ENCODE measurements at places on chromosomes 6 and 20.

GRCh38 chr20:41379551-41379950, 12.9 kb upstream of the EMILIN3 start:
- no peak for DNase-seq

DNA sequence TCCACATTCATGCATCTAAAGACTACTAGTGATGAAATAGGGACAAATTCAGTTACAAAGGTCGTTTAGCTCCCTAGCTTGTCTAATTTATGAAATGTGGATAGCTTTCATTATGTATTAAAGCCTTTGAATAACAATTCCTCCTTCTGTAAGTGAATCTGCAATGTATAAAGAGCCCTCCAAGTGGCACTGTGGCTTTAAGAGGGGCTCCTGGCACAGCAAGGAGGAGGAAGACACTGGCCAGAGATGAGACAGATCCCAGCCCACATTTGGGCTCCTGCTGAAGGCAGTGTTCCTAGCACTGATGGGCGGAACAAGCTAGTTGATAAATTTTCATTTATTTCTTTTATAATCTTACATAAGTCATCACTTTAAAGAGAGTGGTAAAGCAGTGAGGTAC, 17.6 kb upstream of the FUCA2 start:
- no peak for DNase-seq

DNA sequence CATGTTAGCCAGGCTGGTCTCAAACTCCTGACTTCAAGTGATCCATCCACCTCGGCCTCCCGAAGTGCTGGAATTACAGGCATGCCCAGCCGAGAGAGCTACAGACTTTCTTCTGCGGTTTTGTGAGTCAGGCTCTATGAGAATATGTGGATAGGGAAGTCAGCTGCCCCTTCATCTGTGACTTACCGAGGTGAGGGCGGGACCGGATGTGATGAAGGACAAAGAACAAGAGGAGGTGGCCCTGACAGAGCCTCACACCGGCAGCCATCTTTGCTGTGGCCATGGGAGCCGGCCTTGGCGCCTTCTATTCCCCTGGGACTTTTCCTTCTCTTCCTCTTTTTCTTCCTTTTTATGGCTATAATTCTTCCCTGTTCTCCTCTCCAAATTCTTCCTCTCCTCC, 67.0 kb downstream of the IYD start:
- no peak for DNase-seq

DNA sequence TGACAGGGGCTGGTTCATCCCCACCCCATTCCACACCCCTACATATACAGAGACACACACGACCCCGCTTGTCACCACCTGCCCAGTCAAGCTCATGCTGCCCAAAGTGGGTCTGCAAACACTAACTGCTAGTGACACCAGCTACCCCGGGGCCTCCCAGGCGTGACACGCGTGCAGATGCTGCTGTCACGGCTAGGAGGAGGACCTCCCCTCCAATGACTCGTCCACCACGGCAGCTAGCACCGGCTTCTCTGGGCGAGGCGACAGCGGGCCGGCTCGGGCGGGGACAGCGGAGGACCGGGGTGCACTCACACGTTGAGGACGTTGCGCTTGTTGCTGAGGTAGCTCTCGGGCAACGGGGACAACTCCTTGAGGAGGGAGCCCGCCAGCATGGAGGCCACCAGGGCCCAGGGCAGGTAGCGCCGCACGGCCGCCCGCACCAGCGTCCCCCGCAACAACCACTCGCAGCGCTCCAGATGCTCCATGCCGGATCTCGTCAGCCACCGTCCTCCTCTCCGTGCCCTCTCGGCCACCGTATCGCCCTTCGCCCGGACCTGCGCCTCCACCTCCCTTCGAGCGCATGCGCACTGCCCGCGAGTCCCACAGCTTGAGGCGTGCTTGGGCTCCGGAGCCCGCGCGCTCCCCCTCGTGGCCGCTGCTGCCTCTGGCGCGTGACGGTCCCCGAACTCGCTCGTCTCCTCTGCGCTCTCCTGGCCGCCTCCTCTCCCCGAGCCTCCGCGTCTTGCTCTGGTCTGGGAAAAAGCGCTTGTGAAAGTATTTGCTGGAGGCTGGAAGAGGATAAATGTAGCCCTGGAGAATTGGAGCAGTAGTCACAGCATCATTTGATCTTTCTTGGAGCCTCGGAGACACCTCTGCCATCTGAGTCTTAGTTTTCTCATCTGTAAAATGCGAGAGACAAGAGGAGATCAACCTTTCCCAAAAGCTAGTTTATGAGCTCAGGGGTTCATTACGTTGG, at the start of gene FITM2:
Gene FITM2 (minus strand): TSS at position 539 of the 976 bp plus-strand sequence. CDS start 54 bp downstream, at position 485.
- peak; percentile 83 for DNase-seq

DNA sequence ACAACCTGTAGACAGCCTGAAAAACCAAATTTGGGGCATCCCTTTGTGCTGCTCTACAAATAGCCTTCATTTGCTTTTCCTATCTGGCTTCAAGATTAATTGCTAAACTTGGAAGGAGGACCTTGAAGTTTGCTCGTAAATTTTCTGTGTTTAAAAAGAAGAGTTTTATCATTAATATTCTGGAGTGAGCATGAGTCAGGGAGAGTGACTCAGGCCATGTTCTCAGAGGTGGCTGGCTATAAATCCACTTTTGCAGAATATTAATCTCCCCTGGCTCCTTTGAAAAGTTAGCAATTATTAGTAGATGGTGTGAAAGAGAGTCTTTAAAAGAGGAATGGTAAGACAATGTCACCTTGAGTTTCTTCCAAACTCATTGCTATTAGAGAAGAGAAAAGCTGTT, 91.0 kb downstream of the ANKEF1 start:
- no peak for DNase-seq

DNA sequence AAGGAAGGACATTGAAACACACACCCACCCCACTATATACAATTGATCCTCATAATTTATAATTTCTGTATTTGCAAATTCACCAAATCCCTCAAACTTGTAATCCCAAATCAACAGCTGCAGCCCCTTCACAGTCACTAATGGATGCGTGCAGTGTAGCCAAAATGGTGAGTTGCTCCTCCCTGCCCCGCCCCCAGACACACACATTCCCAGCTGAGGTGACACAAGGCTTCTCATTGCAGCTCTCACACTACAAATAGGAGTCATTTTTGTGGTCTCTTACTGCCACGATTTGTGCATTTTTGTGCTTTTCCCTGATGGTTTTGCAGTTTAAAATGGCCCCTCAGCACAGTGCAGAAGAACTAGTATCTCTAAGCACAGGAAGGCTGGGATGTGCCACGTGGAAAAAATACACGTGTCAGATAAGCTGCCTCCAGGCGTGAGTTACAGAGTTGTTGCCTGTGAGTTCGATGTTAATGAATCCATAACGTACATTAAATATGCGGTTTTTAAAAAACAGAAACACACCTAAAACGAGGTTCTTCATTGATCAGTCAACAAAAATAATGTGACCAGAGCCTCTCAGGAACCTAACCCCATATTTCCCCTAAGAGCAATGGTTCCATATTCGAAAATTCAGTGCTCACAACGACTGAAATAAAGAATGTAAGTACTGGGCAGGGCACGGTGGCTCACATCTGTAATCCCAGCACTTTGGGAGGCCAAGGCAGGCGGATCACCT, 8.2 kb downstream of the ATP9A start:
- DNase-seq, result no peak

- peak; percentile 98 for DNase-seq
These were observed 161.3 kb upstream of the AGPAT4 start for GRCh38 chr6:161434921-161435747.
